Stimulated activated CD8-positive, alpha-beta memory T cell treated with anti-CD3 and anti-CD28 coated beads, Interleukin-4, amount 100 ng/mL, for 4 hours (primary cell): ENCODE measurements at places on chromosomes 16 and 17.

GRCh38 chr17:12254460-12254859, 233.8 kb downstream of the MAP2K4 start:
- DNase-seq = no peak

DNA sequence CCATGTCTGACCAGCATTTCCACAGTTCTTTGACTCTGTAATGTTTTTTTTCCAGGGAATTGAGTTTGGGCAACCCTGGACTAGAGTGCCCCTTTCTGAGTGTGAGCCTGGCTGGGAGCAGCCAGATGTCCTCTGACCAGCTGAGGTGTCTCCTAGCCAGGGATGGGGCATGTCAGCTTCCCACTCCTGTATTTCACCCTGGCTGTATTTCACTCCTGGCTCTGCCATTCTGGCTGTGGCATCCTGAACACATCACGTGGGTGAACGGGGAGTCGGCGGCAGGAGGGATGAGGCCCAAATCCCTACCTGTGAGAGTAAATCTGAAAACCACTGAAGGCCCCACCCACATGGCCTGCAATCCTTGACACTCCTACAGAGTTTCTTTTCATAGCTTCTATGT, 31.3 kb downstream of the KDM8 start:
- DNase-seq = no peak

DNA sequence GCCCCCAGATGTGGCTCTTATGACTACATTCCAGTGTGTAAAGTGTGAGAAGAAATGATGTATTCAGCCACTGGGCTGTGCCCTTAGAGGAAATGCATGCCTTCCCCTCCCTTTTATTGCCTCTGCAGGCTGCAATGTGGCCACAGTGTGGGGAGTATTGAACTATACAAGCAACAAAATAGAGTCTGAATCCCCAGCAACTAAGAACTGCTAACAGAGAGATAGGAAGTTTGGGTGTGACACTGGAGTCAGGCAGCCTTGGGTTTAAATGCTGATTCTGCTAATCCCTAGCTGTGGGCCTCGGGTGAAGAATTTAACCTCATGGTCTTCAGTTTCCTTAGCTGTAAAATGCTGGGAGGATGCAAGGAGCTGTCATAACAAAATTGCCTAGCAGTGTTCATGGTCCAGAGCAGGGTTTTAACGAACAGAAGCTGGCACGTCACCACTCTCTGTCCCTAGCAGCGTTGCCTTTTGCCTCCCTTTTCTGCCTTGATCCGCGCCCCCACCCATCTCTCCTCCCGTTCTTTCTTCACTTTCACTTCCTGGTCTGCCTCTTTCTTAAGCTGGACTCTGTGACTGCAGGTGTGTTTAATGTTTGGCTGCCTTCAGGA, 50.3 kb downstream of the KPNA2 start:
- DNase-seq = no peak

DNA sequence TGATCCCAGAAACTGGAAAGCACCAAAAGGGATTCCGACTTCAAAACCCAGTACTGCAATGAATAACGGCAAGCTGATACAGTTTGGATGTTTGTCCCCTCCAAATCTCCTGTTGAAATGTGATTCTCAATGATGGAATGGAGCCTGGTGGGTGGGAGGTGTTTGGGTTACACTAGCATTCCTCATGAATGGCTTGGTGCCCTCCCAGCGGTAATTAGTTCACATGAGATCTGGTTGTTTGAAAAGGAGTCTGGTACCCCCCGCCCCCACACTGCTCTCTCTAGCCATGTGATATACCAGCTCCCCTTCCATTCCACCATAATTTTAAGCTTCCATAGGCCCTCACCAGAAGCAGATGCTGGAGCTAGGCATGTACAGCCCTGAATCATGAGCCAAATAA, 40.1 kb downstream of the RANBP10 start:
- DNase-seq = no peak

DNA sequence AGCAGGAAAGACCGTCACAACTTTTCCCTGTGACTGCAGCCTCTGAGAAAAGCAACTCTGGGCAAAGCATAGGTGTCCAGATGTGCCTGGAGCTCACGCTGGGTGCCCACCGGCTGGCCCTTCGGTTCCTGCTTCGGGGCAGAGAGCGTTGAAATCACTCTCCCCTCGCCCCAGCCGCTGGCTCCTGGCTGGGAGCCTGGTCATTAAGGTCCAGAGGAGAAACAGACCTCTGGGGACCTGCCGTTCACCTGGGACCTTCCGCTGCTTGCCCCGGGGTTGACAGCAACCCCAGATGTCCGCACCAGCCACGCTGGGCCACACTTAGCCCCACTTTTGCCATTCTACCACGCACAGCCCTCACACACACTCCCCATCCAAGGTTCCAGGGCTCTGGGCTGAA, 13.1 kb downstream of the MRM3 start:
- no peak for DNase-seq
